ENCODE measurements at places on chromosomes 2 and 18.
A peak's percentile ranks its signal among the peaks of the same experiment; 100 is the strongest.

DNA sequence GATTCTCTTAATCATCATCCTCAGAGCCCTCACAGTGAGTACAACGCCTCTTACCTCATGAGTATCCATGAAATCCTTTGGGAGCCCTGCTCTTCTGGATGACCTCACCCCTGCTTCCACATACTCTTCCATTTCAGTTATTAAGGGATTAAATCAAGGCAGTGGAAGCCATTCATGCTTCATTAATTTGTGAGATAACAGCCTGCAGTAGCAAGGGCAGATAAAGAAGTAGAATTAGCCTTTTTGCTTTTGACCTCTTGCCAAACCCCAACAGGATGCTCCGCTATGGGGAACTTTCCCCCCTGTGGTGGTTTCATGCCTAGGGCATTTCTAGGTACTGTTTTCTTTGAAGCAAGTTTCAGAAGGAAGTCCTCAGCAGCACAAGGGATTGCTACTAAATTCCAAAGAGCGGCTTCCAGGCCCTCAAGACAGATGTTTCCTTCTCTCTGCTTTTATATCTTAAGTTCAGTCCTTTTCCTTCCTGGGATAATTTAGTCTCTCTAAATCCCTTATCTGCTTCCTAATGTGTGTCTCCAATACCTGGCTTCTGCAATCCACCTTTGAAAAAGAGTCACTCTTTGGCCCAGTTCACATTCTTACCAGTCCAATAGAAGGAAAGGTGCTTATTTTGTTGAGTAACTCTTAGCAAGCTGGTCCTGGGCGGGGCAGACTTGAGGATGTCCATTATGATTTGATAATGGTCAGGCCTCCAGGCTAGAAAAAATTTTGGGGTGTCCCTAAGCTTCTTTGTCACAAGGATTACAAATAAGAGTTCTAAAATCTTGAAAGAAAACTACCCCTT is 76.9 kb downstream of the MYO1B start:
- no peak for DNase-seq

DNA sequence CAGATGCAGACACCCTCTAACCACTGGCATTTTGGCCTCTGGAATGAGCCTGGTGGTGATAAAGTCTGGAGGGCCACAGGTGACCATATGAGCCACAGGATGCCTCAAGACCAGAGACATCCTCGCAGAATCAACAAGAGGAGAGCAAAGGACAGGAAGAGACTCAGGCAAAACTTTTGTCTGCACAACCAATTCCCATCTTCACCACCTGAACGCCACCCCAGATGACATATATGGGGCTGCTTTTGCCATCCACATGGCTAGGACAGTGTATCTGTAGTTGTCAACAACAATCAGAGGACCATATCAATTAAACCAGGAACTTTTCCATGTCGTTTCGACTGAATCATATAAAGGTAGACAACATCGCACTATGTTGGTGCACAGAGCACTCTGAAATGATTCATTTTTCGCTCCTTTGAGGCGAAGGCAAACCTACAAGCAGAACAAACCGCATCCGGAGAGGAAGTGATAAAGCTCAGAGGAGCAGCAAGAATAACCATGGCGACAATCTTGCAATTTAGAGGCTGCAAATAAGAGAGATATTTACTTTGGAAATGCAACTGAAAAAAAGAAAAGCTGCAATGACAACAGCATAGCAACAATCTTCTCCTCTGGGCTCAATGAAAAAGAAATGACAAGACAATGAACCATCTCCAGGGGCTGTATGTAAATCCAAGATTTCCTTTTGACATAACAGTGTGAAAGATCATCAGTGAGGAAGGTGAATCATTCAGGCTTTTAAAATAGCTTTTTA is 204.5 kb downstream of the ARL4C start:
- peak; percentile 33 for DNase-seq

DNA sequence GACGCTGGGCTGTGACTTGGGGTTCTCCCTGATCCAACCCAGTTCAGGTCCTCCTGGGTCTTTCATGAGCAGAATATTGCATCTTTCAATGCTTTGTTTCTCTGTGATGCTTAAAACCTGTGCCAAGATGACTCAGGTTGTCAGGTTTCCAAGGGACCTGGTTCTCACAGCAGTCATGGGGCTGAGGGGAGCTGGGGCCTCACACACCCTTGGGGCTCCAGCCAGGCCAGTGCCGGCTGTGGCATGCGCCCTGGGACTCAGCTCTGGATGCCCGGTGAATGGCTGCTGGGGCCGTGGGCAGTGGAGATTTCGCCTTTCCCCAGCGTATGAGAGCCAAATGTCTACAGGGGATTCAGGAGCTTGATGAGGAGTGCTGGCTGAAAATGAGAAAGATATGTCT is 29.6 kb downstream of the EDAR start:
- no peak for DNase-seq

- DNase-seq = no peak
These were observed 172.9 kb upstream of the SIX3 start for GRCh38 chr2:44768438-44769236.

GRCh38 chr18:31574359-31574758 is 17.3 kb upstream of the TTR start:
- no peak for DNase-seq

GRCh38 chr2:150119819-150120218 is 367.6 kb downstream of the RND3 start:
- no peak for DNase-seq

DNA sequence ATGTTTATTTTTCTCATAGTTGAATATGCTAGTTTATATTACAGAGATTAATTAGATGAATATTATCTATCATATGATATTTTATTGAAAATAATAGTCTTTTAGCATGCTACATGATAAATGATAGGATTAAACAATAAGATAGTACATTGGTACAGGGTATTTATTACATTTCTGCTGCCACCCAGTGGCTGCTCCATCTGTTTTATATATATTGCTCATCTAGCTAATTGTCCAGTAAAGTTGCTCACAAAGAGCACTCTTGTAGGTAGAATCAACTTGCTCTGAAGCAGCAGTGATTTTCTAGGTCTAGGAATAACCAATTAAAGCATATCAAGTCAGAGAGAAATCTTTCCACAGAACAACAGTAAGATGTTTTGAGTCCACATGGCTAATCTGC is 183.3 kb downstream of the ASXL3 start:
- DNase-seq = no peak
